ENCODE measurements at places on chromosomes 6 and 20.

DNA sequence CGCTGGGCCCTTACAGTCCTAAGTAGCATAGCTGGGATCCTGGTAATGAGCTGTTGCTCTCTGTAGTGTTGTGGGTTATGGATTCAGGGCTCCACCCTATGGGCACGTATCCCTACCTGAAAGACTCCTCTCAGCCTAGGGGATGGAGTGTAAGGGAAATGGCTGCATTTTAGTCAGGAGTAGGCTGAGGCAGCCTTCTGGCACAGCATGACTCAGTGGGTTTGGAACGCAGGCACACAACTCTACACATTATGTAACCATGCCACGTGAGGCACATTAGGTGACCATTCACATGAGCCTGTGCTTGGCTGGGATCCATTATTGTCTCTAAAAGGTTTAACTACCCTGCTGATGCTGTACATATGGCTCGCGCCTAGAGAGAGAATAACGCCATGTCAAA lies 27.8 kb downstream of the HDDC2 start:
- DNase-seq = no peak

GRCh38 chr6:88490908-88491264 lies 324.7 kb upstream of the CNR1 start:
- DNase-seq = no peak

GRCh38 chr20:51931371-51931781 lies 129.1 kb upstream of the SALL4 start:
- no peak for DNase-seq

DNA sequence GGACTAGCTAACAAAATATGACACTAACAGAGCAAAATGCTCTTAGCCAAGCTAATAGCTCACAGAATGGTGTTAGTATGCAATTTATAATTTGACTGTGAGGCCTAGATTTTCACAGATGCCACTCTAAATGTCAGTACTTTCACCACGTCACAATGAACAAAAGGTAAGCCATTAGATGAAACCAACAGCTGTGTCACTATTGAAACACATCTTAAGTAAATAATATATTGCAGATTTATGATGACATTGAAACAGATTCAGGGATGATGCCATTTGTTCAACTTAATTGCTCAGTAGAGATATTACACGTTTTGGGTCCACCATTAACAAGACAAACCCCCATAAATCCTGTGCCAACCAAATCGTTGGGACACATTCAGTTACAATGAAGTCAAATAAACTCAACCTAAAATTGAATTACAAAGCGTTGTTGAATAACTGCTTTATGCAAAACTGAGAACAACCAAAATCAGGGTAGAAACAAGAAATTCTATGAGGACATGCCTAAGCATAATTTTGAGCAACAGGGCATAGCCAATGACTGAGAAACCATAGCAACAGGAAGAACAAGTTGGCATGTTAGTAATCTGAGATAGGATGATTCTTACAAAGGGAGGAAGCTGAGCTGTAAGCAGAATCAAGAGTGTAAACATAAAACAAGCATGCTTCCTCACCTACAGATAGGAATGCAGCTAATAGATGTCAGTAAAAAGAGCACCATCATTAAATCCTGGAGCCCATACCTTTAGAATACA lies 85.6 kb upstream of the KHDRBS2 start:
- no peak for DNase-seq

DNA sequence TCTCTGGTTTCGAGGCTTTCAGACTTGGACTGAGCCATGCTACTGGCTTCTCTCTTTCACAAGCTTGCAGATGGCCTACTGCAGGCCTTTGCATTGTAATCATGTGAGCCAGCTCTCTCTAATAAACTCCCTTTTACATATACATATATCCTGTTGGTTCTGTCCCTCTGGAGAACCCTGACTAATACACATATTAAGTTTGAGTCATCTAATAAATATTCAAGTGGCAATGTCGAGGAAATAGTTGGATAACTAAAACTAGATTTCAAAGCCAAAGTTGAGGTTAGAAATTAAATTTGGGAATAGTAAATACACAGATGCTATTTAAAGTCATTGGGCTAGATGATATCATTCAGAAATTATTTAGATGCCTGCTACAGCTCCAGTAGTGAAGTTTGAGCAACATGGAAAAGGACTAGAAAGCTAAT lies 1343.4 kb downstream of the GRIK2 start:
- no peak for DNase-seq

GRCh38 chr20:10936786-10937185 lies 263.0 kb upstream of the JAG1 start:
- no peak for DNase-seq

Measured in hippocampal formation (tissue), 2 donors.